Mucosa of gallbladder (tissue), 1 donor: ENCODE measurements at places on chromosomes 13 and 19.

DNA sequence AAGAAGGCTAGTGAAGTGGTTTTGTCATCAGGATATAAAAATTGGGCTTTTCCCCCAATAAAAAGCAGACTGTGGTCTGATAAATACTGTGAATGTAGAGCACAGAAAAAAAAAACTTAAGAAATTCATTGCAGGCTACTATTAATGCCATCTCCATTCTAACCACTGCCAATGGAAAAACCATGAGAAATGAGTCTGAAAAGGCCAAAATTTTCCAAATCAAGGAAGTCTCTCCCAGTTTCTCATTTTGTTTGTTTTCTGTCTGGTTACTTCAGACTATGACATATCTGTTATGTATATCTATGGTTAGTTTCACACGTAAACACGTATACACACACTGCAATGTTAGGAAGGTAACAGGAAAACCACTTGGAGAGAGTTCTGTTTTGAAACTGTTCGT is 193.6 kb upstream of the TSC22D1 start:
- no peak for DNase-seq

DNA sequence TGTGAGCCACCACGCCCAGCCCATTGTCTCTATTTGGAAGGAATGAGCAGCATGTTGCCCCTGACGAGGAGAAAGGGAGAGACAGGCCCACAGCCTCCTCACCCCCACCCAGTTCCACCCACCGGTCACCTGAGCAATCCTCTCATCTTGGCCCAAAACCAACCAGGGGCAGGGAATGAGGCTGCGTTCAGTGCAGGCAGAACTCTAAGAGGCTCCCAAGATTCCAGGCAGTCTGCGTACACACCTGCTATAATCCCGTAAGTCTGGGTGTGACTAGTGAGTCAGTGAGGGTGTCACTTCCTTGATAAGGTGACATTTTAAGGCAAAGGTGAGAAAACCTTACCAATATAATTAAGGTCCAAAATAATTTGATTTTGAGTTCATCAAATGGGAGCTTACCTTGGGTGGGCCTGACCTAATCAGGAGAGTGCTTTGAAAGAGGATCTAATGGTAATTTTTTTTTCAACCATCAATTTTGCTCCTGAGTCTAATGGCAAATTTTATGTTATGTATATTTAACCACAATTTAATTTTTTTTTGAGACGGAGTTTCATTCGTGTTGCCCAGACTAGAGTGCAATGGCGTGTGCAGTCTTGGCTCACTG is 26.9 kb upstream of the KLF2 start:
- DNase-seq = no peak

DNA sequence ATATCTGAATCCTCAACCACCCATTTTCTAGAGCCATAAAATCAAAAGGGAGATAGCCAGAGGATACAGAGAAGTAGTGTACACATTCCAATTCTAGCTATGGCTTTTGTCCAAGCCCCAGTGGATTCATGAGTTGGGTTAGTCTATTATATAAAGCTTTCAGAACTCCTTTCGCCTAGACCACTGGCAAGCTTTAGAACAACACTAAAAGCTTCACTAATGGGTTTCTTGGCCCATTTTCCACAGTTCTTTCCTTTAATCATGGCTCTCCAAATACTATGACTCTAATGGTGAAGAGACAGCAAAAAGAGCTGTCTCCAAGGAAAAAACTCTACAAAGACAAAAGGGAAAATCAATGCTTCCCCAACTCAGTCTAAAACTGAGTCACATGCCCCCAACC is 48.2 kb upstream of the SLITRK5 start:
- DNase-seq = no peak

DNA sequence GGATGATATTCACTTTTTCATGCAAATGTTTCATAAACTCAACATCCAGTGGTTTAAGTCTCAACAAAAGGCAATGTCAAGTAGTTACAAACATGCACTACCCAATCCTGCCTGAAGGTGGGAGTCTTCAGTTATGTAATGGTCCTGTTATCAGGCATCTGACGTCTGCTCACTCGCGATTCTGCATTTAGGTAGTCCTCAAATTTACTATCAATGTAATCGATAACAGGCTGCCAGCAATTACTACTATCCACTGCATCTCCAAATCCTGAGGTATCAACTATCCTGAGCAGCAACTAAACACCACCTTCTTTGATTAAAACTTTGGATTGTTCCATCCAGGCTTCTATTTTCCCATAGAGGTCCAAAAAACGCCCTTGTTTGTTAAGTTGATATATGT is 51.2 kb downstream of the NLRP12 start:
- DNase-seq = peak; percentile 66

DNA sequence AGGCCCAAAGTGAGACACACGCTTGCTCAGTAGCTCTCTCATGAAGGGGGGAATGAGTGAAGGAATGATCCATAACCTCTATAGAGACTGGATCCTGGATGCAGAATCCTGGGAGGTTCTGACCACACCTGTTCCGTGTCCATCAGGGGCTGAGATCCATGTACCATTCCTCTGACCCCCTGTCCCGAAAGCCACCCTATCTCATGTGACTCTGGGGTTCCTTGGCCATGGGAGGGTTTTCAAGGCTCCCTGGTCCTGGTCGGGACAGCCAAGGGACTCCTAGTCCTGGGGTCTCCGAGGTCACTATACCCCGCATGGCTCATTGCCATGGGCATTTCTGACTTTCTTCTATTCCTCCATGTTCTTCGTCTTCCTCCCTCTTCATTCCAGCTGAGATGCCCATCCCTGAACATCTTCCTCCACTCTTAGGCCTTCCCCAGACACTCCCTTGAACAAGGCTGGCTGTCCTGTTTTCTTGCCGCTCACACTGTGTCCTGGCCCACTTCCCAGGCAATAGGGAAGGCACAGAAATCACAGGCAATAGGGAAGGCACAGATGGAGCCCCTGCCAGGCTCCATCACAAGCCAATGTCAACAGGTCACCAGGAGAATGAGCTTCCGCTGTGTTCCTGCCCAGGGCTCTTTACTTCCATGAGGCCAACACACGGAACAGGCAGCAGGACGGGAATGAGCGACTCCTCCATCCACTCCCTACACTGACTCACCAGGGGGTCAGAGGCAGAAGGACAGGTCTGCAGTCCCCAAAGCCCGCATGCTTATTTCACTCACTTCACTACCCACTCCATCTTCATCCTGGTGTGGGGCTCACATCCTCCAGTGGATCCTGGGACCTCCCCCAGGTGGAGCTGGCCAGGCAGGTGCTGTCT is 3.2 kb downstream of the CEACAM5 start:
- DNase-seq = no peak

GRCh38 chr13:33287142-33287882 is 1.8 kb upstream of the STARD13 start:
- DNase-seq = no peak

GRCh38 chr19:49771674-49772139 is 4.9 kb downstream of the AP2A1 start:
- no peak for DNase-seq

GRCh38 chr19:17159466-17160393 is 55.4 kb upstream of the USE1 start:
- DNase-seq = no peak

DNA sequence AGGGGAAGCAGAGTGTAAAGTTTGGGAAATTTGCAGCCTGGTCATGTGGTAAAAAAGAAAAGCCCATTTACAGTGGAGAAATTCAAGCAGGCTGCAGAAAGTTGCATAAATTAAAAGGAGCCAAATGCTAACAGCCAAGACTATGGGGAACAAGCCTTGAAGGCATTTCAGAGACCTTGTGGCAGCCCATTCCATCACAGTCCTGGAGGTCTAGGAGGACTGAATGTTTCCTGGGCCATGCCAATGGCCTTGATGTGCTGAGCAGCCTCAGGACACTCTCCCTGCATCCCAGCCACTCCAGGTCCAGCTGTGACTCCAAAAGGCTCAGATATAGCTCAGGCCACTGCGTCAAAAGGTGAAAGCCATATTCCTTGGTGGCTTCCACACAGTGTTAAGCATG is 1202.4 kb upstream of the ATXN8OS start:
- no peak for DNase-seq

- DNase-seq = no peak
Observed at GRCh38 chr19:31072451-31072850, 276.8 kb downstream of the TSHZ3 start.

DNA sequence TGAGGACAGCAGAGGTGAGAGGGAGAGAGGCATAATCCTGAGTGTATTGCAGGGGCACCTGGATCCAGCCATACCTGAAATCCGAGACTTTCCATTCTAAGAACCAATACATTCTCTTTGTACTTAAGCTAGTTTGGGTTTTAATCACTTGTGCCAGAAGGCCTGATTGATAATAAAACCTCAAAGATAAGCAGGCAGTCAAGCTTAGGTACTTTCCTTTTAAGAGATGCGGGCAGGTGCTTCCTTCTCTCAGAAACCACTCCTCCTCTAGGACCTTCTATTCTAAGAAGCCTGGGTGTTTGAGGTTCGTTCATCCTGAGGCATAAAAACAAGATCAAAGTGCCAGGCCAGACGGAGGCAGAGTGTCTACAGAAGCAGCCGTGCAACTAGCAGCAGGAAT is 22.2 kb downstream of the FAM187B start:
- DNase-seq = no peak

DNA sequence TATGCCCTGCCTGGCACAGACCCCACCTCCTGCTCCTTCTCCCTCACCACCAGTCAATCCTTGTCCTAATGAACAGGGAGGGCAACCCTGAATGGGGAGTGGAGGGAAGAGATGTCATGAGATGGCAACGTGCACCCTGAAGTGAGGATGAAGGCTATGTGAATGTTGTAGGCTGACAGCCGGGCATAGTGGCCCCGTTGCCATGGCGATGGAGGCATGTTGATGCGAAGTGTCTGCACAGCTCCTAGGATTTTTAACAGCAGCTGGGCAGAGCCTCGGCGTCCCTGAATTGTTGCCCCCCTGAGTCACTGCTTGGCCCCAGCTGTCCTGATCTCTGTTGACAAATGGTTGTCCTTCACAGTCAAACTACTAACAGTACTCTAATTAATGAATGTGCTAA is 4.8 kb upstream of the ALOX5AP start:
- DNase-seq = no peak

GRCh38 chr19:6802336-6803035 is 30.0 kb downstream of the VAV1 start:
- DNase-seq = peak; percentile 43

DNA sequence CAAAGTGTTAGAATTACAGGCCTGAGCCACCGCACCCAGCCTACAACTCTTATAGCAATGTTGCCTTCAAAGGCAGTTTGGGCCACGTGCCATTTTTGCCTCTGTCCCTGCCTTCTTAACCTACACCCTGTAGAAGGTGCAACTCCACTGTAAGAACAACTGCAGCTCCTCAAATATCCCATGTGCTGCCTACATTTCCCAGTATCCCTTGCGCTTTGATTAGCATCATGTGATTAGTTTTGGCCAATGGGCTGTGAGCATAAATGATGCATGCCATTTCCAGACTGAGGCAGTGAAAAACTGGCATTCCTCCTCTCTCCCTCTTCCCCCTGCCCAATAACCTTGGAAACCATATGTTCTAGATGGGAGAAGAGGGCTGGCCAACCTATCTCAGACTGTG is 75.2 kb upstream of the MRI1 start:
- DNase-seq = no peak

DNA sequence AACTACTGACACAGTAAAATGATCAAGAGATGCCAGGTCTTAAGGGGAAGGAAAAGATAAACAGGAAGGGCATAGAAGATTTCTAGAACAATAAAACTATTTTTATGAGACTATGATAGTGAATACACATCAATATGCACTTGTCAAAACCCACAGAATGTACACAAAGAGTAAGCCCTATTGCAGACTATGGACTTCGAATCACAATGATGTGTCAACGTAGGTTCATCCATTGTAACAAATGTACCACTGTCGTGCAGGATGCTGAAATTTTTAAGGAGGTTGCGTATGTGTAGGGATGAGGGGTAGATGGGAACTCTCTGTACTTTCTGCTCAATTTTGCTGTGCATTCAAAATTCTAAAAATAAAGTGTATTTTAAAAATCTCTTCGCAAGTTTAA is 171.9 kb downstream of the KLF12 start:
- DNase-seq = no peak

GRCh38 chr13:112346173-112346898 is 29.8 kb upstream of the SPACA7 start:
- DNase-seq = no peak

GRCh38 chr13:68616600-68617222 is 1386.6 kb upstream of the PCDH9 start:
- DNase-seq = no peak

GRCh38 chr13:97526556-97526955 is 92.6 kb downstream of the RAP2A start:
- no peak for DNase-seq

- no peak for DNase-seq
Observed at GRCh38 chr13:50783717-50784290, 59.7 kb downstream of the DLEU7 start.

GRCh38 chr19:7919610-7920518 is at the start of gene SNAPC2:
TSS of gene SNAPC2 (plus strand) at chr19:7920338. CDS start at chr19:7920367, 29 bp downstream.
- peak; percentile 97 for DNase-seq

- no peak for DNase-seq
Observed at GRCh38 chr13:51919531-51919930, 57.8 kb downstream of the CCDC70 start.

GRCh38 chr13:20035130-20035529 is 76.6 kb downstream of the ZMYM2 start:
- DNase-seq = no peak
